PC-3 (cell line): ENCODE measurements at places on chromosomes 1 and 21. TPM values are rescaled to one million over a fixed set of nuclear protein-coding genes. Genes with fewer than 3 reads are reported as not detected.
A peak's percentile ranks its signal among the peaks of the same experiment; 100 is the strongest.

DNA sequence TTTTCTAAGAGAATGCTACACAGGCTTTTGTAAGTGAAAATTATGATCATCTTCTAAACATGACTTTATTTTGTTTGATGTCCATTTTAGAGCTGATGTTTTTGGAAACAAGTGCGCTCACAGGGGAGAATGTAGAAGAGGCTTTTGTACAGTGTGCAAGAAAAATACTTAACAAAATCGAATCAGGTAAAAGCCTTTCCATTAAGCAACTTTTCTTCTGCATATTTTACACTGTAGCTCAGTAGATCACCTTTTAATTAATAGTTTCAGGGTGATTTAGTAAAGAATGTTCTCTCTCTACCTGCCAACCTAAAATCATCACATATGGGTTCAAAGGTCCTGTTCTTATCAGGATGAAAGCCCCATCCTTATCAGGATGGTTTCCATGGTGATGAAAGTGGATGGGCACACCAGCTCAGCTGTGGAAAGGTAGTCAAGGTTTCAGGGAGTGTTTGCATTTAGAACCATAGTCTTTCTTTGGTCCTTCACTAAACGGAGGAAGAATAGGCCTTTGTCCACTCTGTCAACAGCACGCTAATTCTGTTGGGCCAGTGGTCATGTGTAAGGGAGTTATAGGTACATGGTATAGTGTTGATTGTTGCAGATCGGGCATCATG is 28.1 kb downstream of the RAB4A start:
- no peaks in the 10 kb centered on the region for H3K27me3 ChIP-seq
- no peak overlapping the region for H3K4me3 ChIP-seq
- DNase-seq = no peak
- no peaks in the 10 kb centered on the region for H3K4me1 ChIP-seq

- H3K4me3 ChIP-seq = no peak overlapping the region
- peaks cover 35% of the 10 kb centered on the region for H3K4me1 ChIP-seq
- no peaks in the 10 kb centered on the region for H3K27me3 ChIP-seq
- peak; percentile 91 for DNase-seq
- peak overlapping the region; percentile 84 for H3K27ac ChIP-seq
These were observed 17.1 kb downstream of the ZP4 start for GRCh38 chr1:237873487-237874211.

DNA sequence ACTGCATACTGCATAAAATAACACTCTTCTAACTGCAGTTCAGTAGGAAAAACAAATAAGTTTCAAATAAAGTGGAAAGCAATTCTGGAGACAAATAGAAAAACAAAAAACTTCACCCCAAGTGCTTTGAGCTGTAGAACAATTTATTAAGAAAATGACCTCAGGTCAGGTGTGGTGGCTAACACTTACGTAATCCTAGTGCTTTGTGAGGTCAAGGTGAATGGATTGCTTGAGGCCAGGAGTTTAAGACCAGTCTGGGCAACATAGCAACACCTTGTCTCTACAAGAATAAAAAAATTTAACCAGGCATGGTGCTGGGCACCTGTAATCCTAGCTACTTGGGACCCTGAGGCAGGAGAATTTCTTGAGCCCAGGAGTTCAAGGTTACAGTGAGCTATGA is 5.0 kb upstream of the PPT1 start:
- H3K27me3 ChIP-seq = no peaks in the 10 kb centered on the region
- H3K4me3 ChIP-seq = no peak overlapping the region
- H3K36me3 ChIP-seq = no peaks in the 10 kb centered on the region; the same call in 1 of the 2 replicates
- H3K4me1 ChIP-seq = peaks cover 10% of the 10 kb centered on the region

GRCh38 chr1:153520818-153521476 is 14.8 kb downstream of the S100A6 start:
- no peaks in the 10 kb centered on the region for H3K36me3 ChIP-seq
- no peak overlapping the region for H3K4me3 ChIP-seq
- peak; percentile 46 for DNase-seq
- peaks cover 18% of the 10 kb centered on the region for H3K4me1 ChIP-seq

GRCh38 chr21:25054689-25055088 is 552.6 kb downstream of the MRPL39 start:
- no peak overlapping the region for H3K4me3 ChIP-seq
- no peaks in the 10 kb centered on the region for H3K36me3 ChIP-seq
- H3K4me1 ChIP-seq = no peaks in the 10 kb centered on the region
- no peak overlapping the region for H3K27ac ChIP-seq
- DNase-seq = no peak

DNA sequence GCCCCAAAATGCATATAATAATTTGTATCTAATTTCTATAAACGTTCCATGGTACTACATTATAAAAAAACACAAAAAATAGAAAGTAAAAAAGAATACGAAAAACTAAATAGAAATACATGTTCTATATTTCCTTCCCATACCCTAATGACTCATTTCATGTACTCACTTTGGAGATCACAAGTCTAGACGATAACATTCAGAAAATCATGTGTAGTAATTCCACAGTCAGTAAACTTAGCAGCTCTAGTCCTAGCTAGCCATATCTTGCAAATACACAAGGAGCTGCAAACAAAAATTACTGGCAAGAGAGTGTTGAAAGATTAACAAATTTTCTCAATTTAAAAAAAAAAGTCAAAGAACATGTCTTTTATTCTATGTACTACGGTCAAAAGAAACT is 1.4 kb downstream of the GOLPH3L start:
- H3K27me3 ChIP-seq = no peaks in the 10 kb centered on the region
- H3K36me3 ChIP-seq = peaks cover 17% of the 10 kb centered on the region
- H3K27ac ChIP-seq = no peak overlapping the region
- peak overlapping the region; percentile 78 for H3K4me3 ChIP-seq

DNA sequence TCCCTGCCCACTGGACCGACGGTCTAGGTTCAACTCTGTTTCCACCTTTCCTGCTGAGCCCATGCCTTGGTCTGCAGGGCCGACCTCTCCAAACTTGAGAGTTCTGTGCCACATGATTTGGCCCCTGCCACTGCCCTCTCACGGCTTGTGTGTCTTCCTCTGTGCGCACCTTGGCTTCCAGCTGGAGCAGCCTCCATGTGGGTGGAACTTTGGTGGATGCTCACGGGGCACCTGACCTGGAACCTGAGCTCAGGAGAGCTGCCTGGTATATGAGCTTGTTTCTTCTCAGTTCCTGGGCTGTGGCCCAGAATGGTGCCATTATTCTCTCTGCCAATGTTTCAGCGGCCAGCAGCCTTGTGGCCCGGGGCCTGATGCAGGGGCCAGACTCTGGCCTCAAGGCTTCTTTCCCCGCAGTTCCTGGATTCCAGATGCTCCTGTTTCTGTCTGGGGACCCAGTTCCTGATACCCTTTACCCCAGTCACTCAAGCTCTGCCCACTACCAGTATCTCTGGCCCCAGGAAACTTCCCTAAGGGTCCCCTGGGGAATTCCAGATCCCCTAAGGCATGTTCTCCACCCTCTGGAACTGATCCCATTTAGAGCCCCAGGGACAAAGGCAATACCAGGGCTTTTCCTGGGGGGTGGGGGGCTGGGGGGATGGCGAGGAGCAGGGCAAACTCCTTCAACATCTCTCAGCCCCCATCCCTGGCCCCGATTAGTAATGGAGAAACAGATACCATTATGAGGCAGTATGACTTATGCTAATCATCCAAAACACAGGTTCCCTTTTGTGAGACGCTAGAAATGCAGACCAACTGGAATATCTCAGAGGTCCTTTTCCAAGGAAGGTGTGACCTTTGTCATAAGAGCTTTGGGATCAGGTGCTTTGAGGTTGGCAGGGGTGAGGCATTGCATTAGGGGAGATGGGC is 11.1 kb downstream of the QSOX1 start:
- peaks cover 45% of the 10 kb centered on the region for H3K4me1 ChIP-seq
- H3K36me3 ChIP-seq = peaks cover 25% of the 10 kb centered on the region
- no peak for DNase-seq

DNA sequence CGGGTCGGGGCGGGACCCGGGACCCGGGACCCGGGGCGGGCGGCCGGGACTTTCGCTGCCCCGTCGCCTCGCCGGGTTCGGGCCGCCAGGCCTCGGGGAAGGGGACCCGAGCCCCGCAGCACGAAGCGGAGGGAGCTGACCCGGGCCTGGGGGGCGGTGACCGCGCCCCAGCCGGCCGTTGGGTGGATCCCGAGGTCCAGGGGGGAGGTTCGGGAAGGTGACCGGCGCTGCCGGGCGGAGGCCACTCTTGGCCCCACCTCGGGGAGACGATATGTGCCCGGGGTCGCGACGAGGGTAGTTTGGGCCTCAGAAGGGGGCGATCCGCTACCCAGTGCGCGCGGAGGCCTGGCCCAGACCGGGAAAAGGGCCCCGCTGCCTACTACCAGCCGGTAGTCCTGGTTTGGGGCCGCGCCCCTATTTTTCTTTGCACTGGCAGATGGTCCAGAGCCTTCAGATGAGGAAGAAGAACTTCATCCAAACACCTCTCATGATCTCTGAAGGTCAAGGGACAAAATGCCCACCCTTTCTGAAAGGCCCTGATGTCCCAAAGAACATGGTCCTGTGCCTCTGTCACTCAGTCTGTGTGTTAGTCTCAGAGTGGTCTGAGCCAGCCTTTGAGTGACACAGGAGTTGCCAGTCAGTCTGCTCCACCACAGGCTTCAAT is 766 bp downstream of the AGO4 start:
- H3K4me3 ChIP-seq = peak overlapping the region; percentile 96
- peak; percentile 32 for DNase-seq
- H3K36me3 ChIP-seq = no peaks in the 10 kb centered on the region
- H3K4me1 ChIP-seq = peaks cover 23% of the 10 kb centered on the region
- H3K27ac ChIP-seq = peak overlapping the region; percentile 25

DNA sequence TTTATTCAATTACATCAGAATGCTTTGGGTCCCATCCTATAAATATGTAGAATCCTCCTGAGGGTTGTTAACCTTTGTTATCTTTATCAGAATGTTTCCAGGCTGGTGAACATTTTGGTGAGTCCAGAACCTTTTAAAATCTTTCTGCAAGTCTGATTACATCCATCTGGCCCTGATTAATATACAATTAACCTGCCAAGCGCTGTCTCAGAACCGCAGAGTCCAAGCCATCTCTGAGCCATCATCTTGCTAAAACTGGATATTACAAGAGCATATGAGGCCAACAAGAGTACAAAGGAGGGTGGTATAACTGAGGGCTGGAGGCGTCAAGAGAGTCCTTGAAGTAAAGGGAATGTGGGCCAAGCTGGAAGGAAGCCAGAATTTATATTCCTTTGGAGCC is 88.6 kb upstream of the ZC3H11B start:
- no peaks in the 10 kb centered on the region for H3K36me3 ChIP-seq
- H3K4me1 ChIP-seq = peaks cover 42% of the 10 kb centered on the region
- no peak for DNase-seq
- H3K27ac ChIP-seq = peak overlapping the region; percentile 61

DNA sequence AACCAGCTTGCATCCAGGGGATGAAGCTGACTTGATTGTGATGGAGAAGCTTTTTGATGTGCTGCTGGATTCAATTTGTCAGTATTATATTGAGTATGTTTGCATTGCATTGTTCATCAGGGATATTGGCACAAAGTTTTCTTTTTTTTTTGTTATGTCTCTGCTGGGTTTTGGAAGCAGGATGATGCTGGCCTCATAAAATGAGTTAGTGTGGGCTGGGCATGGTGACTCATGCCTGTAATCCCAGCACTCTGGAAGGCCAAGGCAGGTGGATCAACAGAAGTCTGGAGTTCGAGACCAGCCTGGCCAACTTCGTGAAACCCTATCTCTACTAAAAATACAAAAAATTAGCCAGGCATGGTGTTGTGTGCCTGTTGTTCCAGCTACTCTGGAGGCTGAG is 8.6 kb downstream of the OR2L3 start:
- no peak overlapping the region for H3K4me3 ChIP-seq
- H3K36me3 ChIP-seq = no peaks in the 10 kb centered on the region
- no peak overlapping the region for H3K27ac ChIP-seq

- DNase-seq = peak; percentile 45
- H3K4me1 ChIP-seq = peaks cover 11% of the 10 kb centered on the region
- no peak overlapping the region for H3K4me3 ChIP-seq
- H3K27ac ChIP-seq = no peak overlapping the region
- H3K27me3 ChIP-seq = no peaks in the 10 kb centered on the region
These were observed 16.2 kb downstream of the ATP1A4 start for GRCh38 chr1:160167580-160167979.

DNA sequence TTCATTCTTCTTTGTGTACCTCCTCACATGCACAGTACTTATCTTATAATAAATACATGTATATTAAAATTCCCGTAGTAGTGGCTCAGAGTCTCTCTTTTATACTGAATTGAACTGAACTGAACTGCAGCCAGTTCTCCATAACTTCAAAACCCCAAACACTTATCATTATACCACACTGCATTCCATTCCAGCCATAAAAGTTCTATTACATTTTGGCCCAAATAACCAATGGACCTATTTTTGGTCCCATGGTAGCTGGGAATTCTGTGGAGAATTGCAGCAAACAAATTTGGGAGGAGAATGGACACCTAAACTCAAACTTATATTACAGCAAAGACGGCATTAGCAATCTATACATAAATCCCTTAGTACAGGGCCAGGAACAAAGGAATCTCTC is 86.6 kb upstream of the C1orf87 start:
- no peak overlapping the region for H3K27ac ChIP-seq
- peaks cover 37% of the 10 kb centered on the region for H3K27me3 ChIP-seq
- DNase-seq = no peak

DNA sequence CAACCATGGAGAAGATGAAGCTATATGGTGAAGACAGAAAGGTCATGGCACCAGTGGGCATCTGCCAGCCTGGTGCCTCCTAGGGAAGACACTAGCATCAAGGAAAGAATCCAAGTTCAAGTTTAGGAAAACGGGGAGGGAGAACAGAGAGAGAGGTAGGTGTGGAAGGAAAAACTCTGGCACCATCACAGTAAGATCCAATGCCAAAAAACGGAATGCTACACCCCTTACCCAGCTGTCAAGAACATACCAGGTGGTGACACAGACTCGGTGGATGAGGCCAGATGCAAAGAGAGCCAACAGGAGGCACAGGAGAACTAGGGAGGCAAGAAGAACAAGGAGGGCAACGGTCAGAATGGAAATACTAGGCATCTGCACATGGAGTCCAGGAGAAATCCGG is 3.6 kb downstream of the KRTCAP2 start:
- H3K27me3 ChIP-seq = no peaks in the 10 kb centered on the region
- peaks cover 21% of the 10 kb centered on the region; the same call in 1 of the 2 replicates for H3K4me1 ChIP-seq
- H3K4me3 ChIP-seq = no peak overlapping the region
- no peak for DNase-seq

GRCh38 chr1:214678386-214678785 is 75.4 kb downstream of the CENPF start:
- peaks cover 21% of the 10 kb centered on the region for H3K4me1 ChIP-seq
- peak; percentile 88 for DNase-seq
- H3K27me3 ChIP-seq = no peaks in the 10 kb centered on the region
- H3K27ac ChIP-seq = peak overlapping the region; percentile 48
- no peak overlapping the region for H3K4me3 ChIP-seq

- H3K4me3 ChIP-seq = no peak overlapping the region
- H3K27ac ChIP-seq = no peak overlapping the region
- DNase-seq = no peak
- H3K27me3 ChIP-seq = no peaks in the 10 kb centered on the region
These were observed 92.5 kb upstream of the CAMK1G start for GRCh38 chr1:209491031-209491430.

SPRR1B gene
- total RNA-seq = not detected in 2 replicates

C1QA gene
- not detected in 2 replicates for total RNA-seq

SLC44A5 gene
- not detected in 2 replicates for total RNA-seq

CXADR gene
- 11.2 and 11.5 TPM in 2 replicates for total RNA-seq

GFI1 gene
- 0.29 and 0.84 TPM in 2 replicates for total RNA-seq

SPATA45 gene
- not detected in 2 replicates for total RNA-seq

DHCR24 gene
- 166 TPM in 2 replicates for total RNA-seq
